Esophagus mucosa (tissue), 1 donor: ENCODE measurements at places on chromosomes 12 and 14. TPM values are rescaled to one million over a fixed set of nuclear protein-coding genes. Genes with fewer than 3 reads are reported as not detected.

Gene OR6C6
- not detected for total RNA-seq

Gene TMEM229B
- 0.80 TPM for total RNA-seq

Gene A2M
- total RNA-seq = 86.9 TPM

Gene HELB
- 2.1 TPM for total RNA-seq

Gene IL22
- total RNA-seq = 0.44 TPM
